ENCODE measurements at places on chromosomes 3 and 15.

- no peak for DNase-seq
Measured at GRCh38 chr3:197008436-197009209, 21.0 kb downstream of the MELTF start.

DNA sequence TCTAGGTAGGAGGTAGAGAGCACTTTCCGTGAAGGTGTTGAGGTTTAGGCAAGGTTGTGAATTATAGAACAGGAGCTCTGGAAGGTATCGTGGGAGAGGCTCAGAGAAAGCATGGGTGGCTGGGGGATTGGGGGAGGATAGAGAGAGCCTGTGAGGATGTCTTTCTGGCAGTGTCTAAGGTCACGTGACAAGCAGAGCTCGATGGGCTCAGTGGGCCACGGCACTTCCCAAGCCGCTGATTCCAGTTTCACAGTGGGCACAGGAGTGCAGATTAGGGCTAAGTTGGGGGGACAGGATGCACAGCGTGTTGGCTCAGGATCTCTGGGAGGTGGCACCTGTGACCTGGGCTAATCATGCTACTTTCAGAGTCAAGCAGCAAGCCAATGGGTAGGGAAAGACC is 52.0 kb downstream of the CEMIP start:
- DNase-seq = no peak

- no peak for DNase-seq
Measured at GRCh38 chr15:94586099-94586498, 354.7 kb downstream of the MCTP2 start.

DNA sequence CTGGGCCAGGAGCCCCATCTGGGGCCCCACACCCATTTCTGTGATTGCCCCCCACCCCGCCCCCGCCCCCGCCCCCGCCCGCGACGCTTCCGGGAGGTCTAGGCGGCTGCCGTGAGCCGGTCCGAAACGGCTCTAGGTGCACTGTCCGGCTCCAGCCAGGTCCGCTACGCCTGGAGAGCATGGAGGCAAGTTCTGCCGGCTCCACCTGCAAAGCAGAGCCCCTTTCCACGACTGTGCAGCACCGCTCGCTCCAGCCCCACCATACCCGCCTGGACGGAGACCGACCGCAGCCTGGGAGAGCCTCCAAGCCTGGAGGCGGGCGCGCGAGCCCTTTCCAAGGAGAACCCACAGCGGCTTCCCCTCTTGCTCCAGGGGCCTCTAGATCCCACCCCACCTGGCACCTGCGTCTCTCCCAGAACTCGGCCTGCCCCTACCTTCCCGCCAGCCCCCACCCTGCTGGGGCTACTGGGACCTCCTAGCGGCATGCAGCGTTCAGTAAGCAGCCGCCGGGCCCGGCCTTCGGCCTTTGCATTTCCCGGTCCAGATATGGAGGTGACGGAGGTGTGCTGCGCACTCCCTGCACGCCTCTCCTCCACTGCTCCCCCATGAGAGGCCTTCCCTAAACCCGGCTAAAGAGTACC is 66.2 kb downstream of the KLF13 start:
- no peak for DNase-seq

- DNase-seq = no peak
Measured at GRCh38 chr3:136023264-136023978, 57.9 kb downstream of the PPP2R3A start.

DNA sequence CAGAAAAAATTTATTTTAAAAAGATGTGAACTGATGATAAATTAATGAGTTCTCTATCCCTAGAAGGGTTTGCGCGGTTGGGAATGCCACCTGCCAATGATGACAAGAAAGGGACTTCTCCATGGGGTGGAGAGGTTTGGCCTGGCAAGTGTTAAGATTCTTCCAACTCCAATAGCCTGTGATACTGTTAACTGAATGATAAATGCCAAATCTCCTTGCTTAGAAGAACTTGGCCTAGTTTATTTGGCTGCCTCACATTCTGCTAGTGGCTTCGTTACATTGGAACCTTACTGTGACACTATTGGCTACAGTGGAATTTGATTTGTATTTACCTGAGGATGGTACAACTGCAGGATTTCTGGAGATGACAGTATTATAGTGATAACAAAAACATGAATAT is 91.7 kb upstream of the CCNL1 start:
- DNase-seq = no peak

DNA sequence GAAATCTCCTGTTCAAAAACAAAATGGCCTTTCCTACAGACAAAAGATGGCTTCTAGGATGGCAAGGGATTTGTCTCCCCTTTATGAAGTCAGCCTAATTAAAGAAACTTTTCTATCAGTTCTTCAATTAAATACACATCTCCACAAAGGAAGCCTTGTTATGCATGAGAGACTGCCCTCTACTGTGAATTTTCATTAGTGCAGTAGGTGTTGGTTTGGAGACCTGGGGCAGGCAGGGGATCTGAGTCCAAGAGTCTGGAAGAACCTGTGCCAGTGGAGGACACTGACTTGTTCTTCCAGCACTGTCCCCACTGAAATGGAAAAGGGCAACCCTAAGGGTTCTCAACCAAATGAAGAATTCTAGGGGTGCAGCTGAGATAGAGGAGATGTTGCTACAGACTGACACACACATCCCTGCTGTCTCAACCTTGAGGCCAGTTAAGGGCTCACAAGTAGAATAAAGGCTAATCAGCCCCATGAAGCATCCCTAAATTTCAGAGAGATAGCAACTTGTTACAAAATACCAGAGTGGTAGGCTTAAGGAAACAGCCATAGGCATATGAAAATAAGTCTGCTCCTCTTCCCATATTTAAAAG is 174.0 kb upstream of the PRICKLE2 start:
- DNase-seq = no peak

GRCh38 chr15:82306791-82307713 is 42.2 kb downstream of the GOLGA6L10 start:
- DNase-seq = no peak

GRCh38 chr3:115270849-115271248 is 123.8 kb upstream of the ZBTB20 start:
- DNase-seq = no peak

DNA sequence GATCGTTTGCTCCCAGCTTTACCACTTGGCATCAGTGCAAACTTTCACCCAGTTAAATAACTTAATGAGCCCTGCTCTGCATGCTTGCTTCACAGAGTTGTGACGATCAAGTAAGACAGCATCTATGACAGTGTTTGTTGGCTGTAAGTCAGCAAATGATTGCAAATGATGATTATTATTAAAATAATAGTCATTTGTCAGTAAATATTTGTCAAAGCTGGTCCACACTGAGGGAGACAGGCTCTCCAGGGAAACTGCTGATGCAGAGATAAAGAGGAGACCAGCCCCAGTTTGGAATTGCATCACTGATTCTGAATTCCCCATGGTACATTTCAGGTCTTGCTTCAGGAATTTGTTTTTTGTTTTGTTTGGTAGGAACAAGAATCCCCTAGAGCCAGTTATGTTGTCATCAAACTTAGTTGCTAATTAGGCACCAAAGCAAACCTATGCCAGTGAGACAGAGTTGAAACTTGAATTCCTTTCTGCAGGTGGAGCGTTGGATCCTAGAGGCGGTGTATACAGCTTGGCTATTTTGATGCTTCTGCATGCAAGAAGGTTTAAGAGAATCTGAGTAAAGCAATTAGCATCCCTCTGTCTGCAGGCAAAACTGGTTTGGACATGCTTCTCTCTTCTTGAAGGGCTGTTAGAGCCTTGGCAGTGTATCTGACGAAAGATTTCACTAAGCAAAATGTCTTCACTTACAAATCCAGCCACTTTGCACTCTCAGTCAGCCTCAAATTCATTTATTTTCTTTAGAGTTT is 338.6 kb upstream of the TPRG1 start:
- DNase-seq = no peak

- peak; percentile 5 for DNase-seq
Measured at GRCh38 chr3:181176601-181177000, 187.1 kb upstream of the DNAJC19 start.

GRCh38 chr3:190204200-190204599 is 83.5 kb upstream of the P3H2 start:
- no peak for DNase-seq

GRCh38 chr3:179308001-179308400 is 14.8 kb upstream of the ZNF639 start:
- DNase-seq = no peak

- DNase-seq = peak; percentile 23
Measured at GRCh38 chr3:138118612-138119422, 3.4 kb upstream of the DZIP1L start.

- no peak for DNase-seq
Measured at GRCh38 chr3:46162975-46163555, 45.0 kb downstream of the CCR1 start.

DNA sequence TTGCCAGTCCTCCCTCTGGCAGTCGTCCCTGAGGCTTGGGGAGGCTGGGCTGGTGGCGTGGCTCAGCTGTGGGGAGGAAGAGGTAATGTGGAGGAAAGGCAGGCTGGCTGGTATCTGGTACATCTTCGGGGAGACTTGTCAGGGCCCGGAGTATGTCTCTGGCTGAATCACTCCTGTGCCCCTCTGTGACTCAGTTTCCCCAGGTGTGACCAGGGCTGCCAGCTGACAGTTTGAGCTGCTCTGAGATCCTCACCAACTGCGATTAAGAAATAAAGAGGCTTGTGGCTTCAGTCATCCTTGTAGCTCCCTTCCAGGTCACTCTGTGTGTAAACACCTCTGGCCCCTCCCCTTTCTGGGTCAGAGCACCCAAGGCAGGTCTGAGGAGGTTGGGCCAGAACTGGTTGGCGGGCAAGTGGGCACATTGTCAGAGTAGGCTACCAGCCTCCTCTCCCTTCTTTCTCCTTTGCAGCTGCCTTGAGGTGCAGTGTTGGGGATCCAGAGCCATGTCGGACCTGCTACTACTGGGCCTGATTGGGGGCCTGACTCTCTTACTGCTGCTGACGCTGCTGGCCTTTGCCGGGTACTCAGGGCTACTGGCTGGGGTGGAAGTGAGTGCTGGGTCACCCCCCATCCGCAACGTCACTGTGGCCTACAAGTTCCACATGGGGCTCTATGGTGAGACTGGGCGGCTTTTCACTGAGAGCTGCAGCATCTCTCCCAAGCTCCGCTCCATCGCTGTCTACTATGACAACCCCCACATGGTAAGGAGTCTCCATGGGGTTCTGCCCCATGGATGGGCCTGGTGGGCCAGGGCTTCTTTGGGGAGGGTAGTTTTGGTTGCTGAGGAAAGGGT is 3.0 kb downstream of the TEX264 start:
- no peak for DNase-seq

- no peak for DNase-seq
Measured at GRCh38 chr3:50428007-50428633, 68.8 kb upstream of the TMEM115 start.

GRCh38 chr3:106542101-106542769 is 673.4 kb upstream of the CBLB start:
- DNase-seq = no peak

GRCh38 chr15:26981492-26981891 is 10.5 kb downstream of the GABRG3 start:
- DNase-seq = no peak

- no peak for DNase-seq
Measured at GRCh38 chr3:64546856-64547255, 140.9 kb downstream of the ADAMTS9 start.

GRCh38 chr3:172034786-172035685 is 4.3 kb upstream of the FNDC3B start:
- DNase-seq = no peak

DNA sequence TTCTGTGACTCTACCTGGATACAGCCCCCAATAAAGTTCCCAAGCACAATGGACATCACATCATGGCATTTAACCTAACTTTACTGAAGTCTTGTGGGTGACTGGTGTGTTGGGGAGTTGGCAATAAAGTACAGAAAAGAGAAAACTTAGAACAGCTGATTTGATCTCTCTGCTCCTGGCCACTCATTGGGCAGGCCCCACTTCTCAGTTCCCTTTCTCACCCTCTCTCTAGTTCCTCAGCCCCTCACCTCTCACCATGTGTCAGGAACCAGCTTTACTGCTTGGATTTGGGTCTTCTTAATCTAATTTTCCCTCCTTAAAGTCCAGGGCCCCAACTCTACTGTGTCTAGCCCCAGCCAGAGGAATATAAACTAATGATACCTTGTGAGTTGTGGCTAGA is 713 bp upstream of the MUC13 start:
- DNase-seq = no peak

DNA sequence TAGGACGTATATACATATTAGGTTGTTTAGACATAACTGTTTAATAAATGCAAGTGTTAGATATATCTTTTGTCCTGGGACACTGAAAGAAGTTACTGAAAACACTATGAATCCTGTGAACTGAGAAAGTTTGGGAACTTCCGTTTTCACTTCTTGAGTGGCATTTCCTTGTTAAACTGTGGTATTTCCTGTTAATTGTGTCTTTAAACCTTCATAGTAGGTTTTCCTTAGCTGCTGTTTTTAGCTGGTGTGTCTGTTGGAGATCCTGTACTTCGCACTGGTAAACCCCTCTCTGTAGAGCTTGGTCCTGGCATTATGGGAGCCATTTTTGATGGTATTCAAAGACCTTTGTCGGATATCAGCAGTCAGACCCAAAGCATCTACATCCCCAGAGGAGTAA is 37.1 kb downstream of the ATP6V1A start:
- no peak for DNase-seq

- no peak for DNase-seq
Measured at GRCh38 chr3:152466784-152467183, 198.1 kb downstream of the MBNL1 start.

DNA sequence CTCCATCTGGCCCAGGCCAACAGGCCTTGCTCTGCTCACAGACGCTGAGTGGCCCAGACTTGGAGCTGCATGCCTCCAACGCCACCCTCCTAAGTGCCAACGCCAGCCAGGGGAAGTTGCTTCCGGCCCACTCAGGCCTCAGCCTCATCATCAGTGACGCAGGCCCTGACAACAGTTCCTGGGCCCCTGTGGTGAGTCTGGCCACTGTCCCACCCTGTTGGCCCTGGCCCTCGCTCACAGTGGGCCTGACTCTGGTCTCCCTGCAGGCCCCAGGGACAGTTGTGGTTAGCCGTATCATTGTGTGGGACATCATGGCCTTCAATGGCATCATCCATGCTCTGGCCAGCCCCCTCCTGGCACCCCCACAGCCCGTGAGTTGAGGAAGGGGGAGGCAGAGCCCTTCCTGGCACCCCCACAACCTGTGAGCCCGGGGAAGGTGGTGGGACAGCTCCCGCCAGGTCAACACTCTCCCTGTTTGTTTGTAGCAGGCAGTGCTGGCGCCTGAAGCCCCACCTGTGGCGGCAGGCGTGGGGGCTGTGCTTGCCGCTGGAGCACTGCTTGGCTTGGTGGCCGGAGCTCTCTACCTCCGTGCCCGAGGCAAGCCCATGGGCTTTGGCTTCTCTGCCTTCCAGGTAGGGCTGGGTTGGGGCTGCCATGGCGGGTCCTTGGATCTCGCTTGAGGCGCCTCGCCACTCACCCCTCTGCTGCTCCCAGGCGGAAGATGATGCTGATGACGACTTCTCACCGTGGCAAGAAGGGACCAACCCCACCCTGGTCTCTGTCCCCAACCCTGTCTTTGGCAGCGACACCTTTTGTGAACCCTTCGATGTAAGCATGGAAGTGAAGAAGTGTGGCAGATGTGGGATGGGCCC is 10.0 kb downstream of the NT5DC2 start:
- DNase-seq = no peak

GRCh38 chr3:128814060-128814459 is 65.4 kb upstream of the ACAD9 start:
- no peak for DNase-seq

DNA sequence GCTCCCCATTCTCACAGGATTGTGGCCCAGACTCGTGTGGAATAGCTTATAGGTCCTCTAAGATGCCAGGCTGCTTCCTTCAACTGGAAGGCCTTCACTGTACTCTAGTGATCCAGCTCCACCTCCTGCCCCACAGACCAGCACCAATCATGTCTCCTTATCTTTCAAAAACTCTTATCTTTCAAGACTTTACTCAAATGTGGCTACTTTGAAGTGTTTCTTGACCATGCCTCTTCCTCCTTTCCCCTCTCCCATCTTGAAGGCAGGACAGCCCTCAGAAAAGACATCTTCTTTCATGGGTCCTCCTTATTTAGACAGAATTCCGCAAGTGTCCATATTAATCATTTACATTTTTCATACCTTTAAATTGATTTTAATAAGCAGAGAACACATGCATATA is 142.3 kb downstream of the CHST2 start:
- DNase-seq = no peak

Data from substantia nigra (tissue), 51 donors.